Activated CD4-positive, alpha-beta memory T cell treated with anti-CD3 and anti-CD28 coated beads for 36 hours (primary cell): ENCODE measurements at places on chromosomes 7 and 10. TPM values are rescaled to one million over a fixed set of nuclear protein-coding genes. Genes with fewer than 3 reads are reported as not detected.

ACTL6B gene
- total RNA-seq = not detected

INSYN2A gene
- total RNA-seq = not detected

ZNF22 gene
- 19.9 TPM for total RNA-seq

SGCE gene
- total RNA-seq = 0.92 TPM

PLAU gene
- total RNA-seq = 0.45 TPM

GRCh38 chr7:157612664-157613561, 276.1 kb downstream of the DNAJB6 start:
- H3K4me1 ChIP-seq = peaks cover 5% of the 10 kb centered on the region
- peak overlapping the region; percentile 69 for H3K27ac ChIP-seq
- H3K36me3 ChIP-seq = no peaks in the 10 kb centered on the region
- no peaks in the 10 kb centered on the region for H3K27me3 ChIP-seq
- peak overlapping the region; percentile 78 for H3K4me3 ChIP-seq

DNA sequence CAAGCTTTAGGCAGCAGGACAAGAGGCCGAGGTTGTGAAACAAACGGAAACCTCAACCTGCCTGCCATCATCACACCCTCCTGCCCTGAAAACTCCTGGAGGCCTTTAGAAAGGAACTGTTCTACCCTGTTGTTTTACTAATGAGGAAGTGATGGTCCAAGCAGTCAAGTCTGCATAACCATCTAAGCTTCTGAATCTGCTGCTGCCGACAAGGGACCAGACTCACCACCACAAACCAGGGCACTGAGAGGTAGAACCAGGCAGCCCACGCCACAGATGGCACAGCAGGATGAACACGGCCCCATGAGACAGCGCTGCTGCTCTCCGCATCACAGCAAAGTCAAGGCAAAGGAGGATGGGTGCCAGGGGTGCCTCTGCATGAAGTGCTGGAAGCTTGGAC, 209.4 kb downstream of the CELF2 start:
- peaks cover 98% of the 10 kb centered on the region for H3K4me1 ChIP-seq
- peak overlapping the region; percentile 62 for H3K4me3 ChIP-seq
- no peaks in the 10 kb centered on the region for H3K27me3 ChIP-seq
- peaks cover 55% of the 10 kb centered on the region for H3K36me3 ChIP-seq
- peak; percentile 54 for DNase-seq

- no peaks in the 10 kb centered on the region for H3K4me1 ChIP-seq
- no peak overlapping the region for H3K4me3 ChIP-seq
- no peak for DNase-seq
- H3K27me3 ChIP-seq = peaks cover 22% of the 10 kb centered on the region
Observed at GRCh38 chr10:118521415-118522117, 73.9 kb downstream of the PRLHR start.

GRCh38 chr7:158672975-158673374, 31.6 kb downstream of the NCAPG2 start:
- no peak overlapping the region for H3K4me3 ChIP-seq
- no peak for DNase-seq
- H3K4me1 ChIP-seq = peaks cover 6% of the 10 kb centered on the region
- no peak overlapping the region for H3K27ac ChIP-seq
- H3K36me3 ChIP-seq = peaks cover 65% of the 10 kb centered on the region
- no peaks in the 10 kb centered on the region for H3K27me3 ChIP-seq

- H3K36me3 ChIP-seq = peaks cover 2% of the 10 kb centered on the region
- peak overlapping the region; percentile 54 for H3K27ac ChIP-seq
Observed at GRCh38 chr7:77353911-77354310, 62.2 kb downstream of the GSAP start.

DNA sequence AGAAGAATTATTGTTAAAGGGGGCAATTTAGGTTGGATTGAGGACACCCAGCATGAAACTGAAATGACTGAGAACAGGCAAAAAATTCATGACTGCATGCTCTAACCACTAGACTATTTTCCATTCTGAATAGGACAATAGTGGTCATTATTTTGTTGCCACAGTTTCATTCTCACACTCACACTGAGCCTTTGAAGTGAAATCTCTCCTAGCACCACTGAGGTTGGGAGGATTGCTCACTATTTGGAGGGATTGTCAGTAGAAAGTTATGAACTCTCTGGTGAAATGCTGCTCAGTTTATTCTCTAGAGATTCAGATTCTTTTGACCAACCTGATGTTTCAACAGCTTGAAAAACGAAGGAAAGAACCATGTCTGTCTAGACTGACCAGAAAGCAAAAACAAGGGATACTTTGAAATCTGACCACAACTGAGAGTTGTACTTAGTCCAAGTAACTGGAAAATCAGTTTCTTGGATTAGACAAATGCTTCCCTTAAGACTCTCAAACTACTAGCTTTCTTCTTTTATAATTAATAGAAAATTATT, 191.2 kb downstream of the DYNC1I1 start:
- H3K4me1 ChIP-seq = no peaks in the 10 kb centered on the region
- no peak overlapping the region for H3K27ac ChIP-seq
- no peak for DNase-seq
- peaks cover 6% of the 10 kb centered on the region for H3K27me3 ChIP-seq
